ENCODE measurements at places on chromosomes 11 and 22.

DNA sequence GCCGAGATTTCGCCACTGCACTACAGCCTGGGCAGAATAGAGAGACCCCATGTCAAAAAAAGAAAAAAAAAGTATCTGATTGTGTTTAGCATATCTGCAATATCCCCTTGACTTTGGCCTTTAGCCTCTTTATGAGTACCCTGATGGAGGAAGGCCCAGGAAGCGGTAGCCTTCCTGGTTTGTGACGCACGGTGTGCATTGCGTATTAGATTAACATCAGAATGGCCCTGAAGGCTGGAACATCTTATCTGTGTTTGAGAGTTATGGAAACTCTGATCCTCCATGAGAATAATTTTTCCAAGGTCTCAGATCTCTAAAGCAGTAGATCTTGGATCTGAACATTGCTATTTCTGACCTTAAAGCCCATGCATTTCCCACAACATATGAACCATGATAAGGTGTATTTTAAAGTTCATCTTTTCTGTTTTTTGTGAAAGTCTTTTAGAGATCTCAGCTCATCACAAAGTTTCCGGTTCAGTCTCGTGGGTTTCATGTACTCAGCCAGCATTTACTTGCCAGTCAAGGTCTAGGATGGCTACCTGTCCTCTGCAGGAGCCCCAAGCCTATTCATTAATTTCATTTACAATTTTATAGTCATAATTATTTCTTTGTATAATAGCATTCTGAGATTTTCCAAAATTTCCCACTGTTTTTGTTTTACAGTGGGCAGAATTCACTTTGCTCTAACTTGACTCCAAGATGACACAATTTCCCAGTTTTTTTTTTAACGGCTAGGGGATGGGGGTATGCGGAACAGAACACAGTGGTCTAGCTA is 605 bp upstream of the FDX1 start:
- no peak for DNase-seq

DNA sequence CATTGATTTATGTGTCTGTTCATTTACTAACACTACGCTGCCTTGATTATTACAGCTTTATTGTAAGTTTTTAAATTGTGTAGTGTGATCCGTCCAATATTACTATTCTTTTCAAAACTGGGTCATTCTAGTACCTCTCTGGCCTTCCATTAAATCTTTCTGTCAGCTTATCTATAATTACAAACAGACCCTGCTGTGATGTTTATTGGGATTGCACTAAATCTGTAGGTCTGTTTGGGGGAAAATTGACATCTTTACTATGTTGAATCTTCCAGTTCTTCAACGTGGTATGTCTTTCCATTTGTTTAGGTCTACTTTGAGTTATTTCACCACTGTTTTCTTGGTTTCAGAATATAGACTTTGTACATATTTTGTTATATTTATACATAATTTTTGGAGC is 15.6 kb downstream of the CABIN1 start:
- no peak for DNase-seq

- no peak for DNase-seq
Observed at GRCh38 chr11:101867951-101868350, 46.9 kb upstream of the CEP126 start.

DNA sequence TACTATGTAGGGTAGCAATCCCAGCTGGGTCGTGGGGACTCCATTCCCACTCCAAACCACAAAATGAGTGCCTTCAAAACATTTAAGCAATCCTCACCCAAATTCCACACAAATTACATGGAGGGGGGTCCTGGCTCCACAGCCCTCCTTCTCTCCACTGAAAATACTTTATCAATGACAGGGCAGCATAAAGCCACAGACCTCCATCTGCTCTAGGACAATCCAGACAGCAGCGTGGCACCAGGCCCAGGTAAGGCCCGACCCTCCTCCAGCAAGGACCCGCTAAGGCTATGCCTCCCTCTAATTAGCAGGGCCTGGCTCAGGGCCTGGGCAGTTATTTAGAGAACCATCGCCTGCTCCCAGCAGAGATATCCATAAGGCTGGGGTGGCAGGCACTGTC is at the start of gene PANX3:
TSS of gene PANX3 (plus strand) at position 365 of the 400 bp plus-strand sequence. CDS start 129 bp downstream, outside the sequence.
- DNase-seq: no peak

- DNase-seq: no peak
Observed at GRCh38 chr11:72189455-72190250, 2.3 kb upstream of the FOLR1 start.

DNA sequence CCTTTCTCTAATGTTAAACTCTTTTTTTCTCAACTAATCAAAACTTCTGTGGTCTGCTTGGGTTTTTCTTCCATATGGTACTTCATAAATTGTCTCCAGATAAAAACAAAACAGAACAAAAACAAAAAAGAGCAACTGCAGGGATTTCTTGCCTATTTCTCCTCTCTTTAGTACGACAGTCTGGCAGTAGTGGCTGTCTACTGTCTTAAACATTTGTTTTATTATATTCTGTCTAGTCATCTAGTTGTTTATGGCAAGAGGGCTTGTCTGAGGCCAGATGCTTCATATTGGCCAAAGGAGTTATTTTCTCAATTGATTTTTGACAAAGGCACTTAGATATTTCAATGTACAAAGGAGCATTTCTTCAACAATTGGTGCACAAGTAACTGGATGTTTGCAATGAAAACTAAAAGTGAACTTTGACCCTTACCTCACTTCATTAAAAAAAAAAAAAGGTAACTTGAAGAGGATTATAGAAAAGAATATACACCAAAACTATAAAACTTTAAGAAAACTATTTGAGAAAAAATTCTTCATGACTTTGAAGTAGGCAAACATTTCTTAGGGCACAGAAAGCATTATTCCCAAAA is 404.2 kb downstream of the LUZP2 start:
- no peak for DNase-seq

DNA sequence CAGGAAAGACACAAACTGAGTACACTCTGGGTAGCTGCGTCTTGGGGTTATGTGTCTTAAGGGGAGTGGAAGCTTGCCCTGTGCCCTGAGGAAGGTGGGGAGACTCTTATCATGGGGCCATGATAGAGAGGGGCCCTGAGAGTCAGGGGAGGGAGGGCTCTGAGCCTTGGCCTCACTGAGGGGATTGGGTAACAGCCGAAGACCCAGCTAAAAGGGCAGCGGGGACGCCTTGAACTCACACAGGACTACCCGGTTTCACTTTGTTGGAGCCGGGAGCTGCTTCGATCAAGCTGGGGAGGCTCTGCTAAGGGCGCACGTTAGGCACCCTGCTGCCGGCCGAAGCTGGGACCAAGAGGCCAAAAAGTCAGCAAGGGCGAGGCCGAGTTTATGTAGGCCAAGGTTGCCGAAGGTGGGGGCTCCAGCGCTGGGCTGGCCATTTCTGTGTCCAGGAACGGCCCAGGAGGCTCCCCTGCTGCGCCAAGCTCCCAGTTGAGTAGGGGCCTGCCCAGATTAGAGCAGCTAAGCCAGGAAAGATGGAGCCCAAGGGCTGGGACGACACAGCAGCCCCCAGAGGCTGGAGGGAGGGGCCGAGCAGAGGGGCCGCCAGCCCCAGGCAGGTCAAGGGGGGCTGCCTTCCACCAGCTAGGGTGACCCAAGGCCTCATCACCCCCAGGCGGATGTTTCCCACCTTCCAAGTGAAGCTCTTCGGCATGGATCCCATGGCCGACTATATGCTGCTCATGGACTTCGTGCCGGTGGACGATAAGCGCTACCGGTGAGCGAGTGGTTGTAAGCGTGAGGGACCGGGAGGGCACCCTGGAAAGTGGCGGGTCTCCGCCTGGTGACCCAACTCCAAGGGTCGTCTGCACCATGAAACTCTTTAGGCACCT is 2.2 kb downstream of the TBX1 start:
- no peak for DNase-seq
